ENCODE measurements at places on chromosomes 1 and 21.
A peak's percentile ranks its signal among the peaks of the same experiment; 100 is the strongest.

DNA sequence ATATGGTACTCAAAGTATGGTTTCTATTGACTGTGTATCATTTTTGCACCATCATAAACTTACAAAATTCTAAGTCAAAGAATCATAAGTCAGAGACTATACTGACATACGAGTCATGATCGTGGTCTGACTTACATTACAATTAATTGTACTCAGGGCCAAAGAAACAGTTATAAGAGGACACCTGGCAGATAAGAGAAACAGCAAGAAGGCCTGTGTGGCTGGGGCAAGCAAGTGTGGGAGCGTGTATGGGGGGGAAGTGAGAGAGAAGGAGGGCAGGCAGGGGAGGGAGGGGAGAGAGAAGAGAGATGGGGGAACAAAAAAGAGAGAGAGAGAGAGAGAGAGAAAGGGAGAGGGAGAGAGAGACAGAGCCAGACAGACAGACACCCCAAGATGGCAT is 70.9 kb downstream of the RERE start:
- no peak for DNase-seq

- no peak for DNase-seq
Observed at GRCh38 chr1:20589331-20590278, 708 bp downstream of the CDA start.

- DNase-seq = no peak
Observed at GRCh38 chr1:247535402-247535801, 838 bp downstream of the OR2C3 start.

DNA sequence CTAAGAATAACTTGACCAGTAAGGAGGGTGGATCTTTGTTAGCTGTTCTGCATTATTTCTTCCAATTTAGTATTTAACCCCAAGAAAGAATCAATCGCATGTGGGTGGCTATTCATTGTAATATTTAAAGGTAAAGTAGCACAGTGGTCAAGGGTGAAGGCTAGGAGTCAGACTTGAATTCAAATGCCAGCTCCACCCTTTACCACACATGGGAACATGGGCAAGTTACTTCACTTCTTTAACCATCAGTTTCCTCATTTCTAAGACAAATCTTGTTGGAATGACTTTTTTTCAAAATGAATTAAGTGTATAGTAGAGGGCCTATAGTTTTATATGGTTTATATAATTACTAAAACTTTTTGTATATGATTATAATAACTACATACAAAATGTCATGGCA is 71.3 kb upstream of the S1PR1 start:
- DNase-seq = no peak

DNA sequence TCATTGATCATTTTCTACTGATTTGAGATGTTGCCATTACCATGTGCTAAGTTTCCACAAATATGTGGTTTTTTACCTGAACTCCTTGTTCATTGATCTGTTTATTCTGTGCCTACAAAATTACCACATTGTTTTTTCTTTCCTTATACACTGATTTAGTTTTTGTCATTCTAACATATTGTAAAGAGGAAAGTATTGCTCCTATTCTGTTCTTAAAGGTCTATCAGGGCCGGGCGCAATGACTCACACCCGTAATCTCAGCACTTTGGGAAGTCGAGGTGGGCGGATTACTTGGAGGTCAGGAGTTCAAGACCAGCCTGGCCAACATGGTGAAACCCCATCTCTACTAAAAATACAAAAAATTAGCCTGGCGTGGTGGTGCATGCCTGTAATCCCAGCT is 75.1 kb downstream of the CAMTA1 start:
- peak; percentile 36 for DNase-seq
